ENCODE measurements at places on chromosomes 12 and 14.

GRCh38 chr12:50979369-50980052, 27.2 kb downstream of the HIGD1C start:
- DNase-seq, result no peak

GRCh38 chr14:53011053-53011462, 60.2 kb upstream of the FERMT2 start:
- no peak for DNase-seq

- DNase-seq, result no peak
Observed at GRCh38 chr12:113933201-113933786, 32.8 kb downstream of the RBM19 start.

GRCh38 chr12:54384591-54385041, at the start of gene ZNF385A:
Gene ZNF385A, minus strand, starts transcription at chr12:54384733. Its CDS starts 219 bp downstream, at chr12:54384514.
- DNase-seq, result no peak

DNA sequence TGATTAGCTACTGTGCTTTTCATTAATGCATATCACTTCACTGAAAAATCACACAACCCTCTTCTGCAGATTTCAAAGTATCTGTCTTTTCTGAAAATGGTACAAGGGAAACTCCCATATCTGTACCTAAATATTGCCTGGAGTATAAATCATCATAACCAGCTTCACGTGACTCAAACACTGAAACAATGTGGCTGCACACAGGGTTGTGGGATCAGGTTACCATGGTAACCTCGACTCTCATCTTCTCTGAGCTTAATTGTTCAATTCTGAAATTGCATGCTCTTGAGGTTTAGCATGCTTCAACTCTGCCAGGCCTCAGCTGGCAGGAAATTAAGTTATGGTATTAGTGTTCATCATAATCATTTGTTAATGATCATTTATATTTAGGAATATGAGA, 77.5 kb upstream of the CPSF6 start:
- DNase-seq, result peak; percentile 24

DNA sequence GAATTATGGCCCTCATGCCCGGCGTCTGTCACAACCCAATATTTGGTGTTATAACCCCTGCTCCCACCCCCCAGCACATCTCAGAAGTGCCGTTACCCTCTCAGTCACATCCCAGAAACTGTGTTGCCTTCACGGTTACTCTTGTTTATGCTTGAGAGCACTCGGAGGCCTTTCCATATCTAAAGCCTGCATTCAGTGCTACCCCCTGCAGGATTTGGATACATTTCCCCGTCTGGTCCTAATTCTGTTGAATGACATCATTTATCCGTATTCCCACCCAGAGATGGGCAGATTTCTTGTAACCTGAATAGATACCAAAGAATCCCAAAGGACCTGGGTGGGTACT, 19.1 kb upstream of the FOS start:
- DNase-seq, result peak; percentile 80
